GM23248 (cell line): ENCODE measurements at places on chromosomes 6 and 20.

DNA sequence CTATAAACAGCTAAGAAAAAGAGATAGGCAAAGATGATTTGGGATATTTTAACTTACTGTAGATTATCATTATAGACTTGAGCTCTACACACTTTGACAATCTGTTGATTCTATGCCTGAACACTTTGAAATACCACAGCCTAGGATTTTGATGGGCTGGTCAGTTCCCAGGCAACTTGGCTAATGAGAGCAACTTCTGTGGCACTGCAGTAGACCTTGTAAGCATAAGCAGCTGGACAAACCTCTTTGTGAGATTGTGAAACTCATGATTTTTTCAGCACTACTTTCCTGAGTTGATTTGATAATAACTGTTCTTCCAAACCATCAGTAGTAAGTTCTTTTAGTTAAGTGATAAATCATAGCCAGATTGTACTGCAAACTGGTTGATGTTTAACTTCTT lies 27.1 kb upstream of the ELOVL5 start:
- H3K4me1 ChIP-seq: no peaks in the 10 kb centered on the region
- H3K27me3 ChIP-seq: no peaks in the 10 kb centered on the region
- no peak overlapping the region for H3K27ac ChIP-seq

DNA sequence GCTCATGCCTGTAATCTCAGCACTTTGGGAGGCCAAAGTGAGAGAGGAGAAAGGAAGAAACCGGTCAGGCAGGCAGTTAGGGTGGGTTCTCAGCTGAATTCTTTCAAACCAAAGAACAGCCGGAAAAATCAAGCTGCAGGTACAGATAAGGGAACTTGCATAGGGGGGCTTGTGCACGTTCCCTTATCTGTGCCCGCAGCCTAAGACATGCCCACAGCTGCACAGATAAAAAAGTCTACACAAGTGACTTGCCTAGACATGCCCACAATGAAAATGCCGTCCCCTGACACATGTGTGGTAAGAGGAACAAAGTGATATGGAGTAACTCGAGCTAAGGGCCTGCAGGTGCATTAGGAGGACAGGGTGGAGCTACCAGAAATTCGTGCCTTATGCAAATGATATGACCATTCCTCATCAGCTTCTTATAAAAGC lies 175.8 kb upstream of the SALL4 start:
- no peak overlapping the region for H3K4me3 ChIP-seq
- no peak overlapping the region for H3K27ac ChIP-seq
- no peaks in the 10 kb centered on the region for H3K27me3 ChIP-seq
- no peak for DNase-seq
- no peaks in the 10 kb centered on the region for H3K36me3 ChIP-seq

DNA sequence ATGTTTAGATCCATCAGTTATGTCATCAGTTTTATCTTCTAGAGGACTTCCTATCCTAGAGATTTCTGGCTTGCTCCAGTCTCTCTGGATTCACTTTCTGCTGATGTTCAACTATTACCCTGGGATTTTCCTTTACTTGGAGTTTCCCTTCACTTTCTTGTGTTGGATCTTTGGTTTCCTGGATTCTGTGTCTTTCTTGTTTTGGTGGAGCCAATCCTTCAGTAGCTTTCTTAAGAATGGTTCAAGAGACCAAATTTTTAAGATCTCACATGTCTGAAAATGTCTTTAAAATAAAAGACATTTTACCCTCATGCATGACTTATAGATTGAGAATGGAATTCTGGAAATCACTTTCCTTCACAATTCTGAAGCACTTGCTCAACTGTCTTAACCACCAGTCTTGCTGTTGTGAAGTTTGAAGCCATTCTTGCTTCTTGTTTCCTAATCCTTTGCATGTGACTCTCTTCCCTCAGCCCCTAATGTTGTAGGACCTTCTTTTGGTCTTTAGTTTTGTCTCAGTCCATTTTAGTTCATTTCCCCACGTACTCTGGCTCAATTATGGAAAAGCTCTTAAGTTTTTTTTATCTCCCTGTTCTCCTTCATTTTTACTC lies 87.9 kb downstream of the ARID1B start:
- no peaks in the 10 kb centered on the region for H3K27me3 ChIP-seq
- peaks cover 13% of the 10 kb centered on the region for H3K4me1 ChIP-seq
- peak; percentile 36 for DNase-seq
- H3K4me3 ChIP-seq: no peak overlapping the region

GRCh38 chr6:39923861-39924260 lies 10.4 kb downstream of the MOCS1 start:
- DNase-seq: no peak
- no peak overlapping the region for H3K4me3 ChIP-seq
- H3K27me3 ChIP-seq: no peaks in the 10 kb centered on the region
- no peaks in the 10 kb centered on the region for H3K36me3 ChIP-seq
- H3K4me1 ChIP-seq: no peaks in the 10 kb centered on the region

GRCh38 chr6:44712353-44713111 lies 325.0 kb downstream of the CDC5L start:
- H3K36me3 ChIP-seq: no peaks in the 10 kb centered on the region
- DNase-seq: no peak
- no peaks in the 10 kb centered on the region for H3K27me3 ChIP-seq
- H3K4me3 ChIP-seq: no peak overlapping the region

- no peaks in the 10 kb centered on the region for H3K36me3 ChIP-seq
- no peaks in the 10 kb centered on the region; the same call in 1 of the 2 replicates for H3K27me3 ChIP-seq
- H3K4me3 ChIP-seq: peak overlapping the region; percentile 56
Observed at GRCh38 chr6:49531774-49532569, 18.5 kb upstream of the C6orf141 start.

DNA sequence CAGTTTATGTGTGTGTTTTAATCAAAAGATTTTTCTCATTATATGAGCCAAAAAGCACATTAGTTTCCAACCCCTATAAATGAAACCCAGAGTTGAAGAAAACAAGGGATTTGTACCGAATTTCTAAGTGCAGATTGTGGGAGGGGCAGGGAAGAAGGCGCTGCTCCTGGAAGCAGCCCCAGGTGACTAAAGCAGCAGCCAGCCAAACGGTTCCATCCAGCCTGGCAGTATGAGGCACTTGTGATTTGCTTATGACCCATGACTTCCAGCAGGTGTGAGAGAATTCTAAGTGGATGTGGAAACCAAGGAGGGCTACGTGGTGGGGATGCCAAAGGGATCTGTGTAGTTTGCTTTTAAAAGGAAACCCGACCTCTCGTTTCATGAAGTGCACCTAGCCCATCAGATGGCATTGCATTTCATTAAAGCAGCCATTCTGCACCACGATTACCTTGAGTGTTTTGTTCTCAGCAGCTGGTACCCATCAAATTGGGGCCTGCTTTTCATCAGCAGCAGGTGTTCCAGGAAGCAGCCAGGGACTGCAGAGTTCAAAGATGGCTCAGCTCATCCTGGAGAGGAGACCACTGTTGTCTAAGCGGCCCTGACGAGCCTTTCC lies 79.1 kb downstream of the DTD1 start:
- DNase-seq: peak; percentile 11
- H3K4me3 ChIP-seq: no peak overlapping the region
- H3K27ac ChIP-seq: no peak overlapping the region
- H3K27me3 ChIP-seq: no peaks in the 10 kb centered on the region
- H3K4me1 ChIP-seq: no peaks in the 10 kb centered on the region
- H3K36me3 ChIP-seq: 0 out of 2 replicates have a peak, but pooled peaks cover 3% of the 10 kb centered on the region

- no peaks in the 10 kb centered on the region for H3K4me1 ChIP-seq
- H3K4me3 ChIP-seq: no peak overlapping the region
- no peaks in the 10 kb centered on the region for H3K27me3 ChIP-seq
- H3K36me3 ChIP-seq: no peaks in the 10 kb centered on the region
- no peak for DNase-seq
- no peak overlapping the region for H3K27ac ChIP-seq
Observed at GRCh38 chr6:142058551-142059290, 74.0 kb upstream of the GJE1 start.

DNA sequence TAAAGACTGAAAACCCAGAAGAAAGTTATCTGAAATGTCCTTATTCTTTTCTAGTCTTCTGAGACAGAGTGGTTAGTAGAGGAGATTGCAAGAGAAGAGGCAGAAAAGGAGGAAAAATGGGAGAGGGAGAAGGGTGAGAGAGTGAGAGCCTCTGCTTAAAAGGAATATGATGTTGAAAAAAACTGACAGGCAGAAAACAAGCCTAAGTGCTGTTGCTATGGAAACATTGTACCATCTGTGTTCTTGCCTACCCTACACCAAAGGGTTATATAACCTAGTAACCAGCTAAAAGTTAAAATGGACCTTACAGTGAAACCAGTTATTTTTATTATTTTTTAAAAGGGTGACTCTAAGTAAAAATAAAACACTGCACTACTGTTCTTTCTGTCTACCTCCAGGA lies 28.3 kb upstream of the SH3BGRL2 start:
- H3K27me3 ChIP-seq: no peaks in the 10 kb centered on the region
- no peak overlapping the region for H3K4me3 ChIP-seq
- no peak overlapping the region for H3K27ac ChIP-seq

GRCh38 chr6:137443901-137444300 lies 50.3 kb downstream of the OLIG3 start:
- no peak for DNase-seq
- no peak overlapping the region for H3K4me3 ChIP-seq
- no peaks in the 10 kb centered on the region; the same call in 1 of the 2 replicates for H3K27me3 ChIP-seq

- H3K27ac ChIP-seq: no peak overlapping the region
- no peaks in the 10 kb centered on the region for H3K36me3 ChIP-seq
- DNase-seq: no peak
- H3K27me3 ChIP-seq: peaks cover 32% of the 10 kb centered on the region
Observed at GRCh38 chr20:63255931-63256704, 1.9 kb upstream of the NKAIN4 start.

GRCh38 chr6:36245572-36246061 lies 24.2 kb upstream of the PNPLA1 start:
- no peaks in the 10 kb centered on the region for H3K36me3 ChIP-seq
- peaks cover 41% of the 10 kb centered on the region for H3K4me1 ChIP-seq
- DNase-seq: no peak

GRCh38 chr6:118708055-118708454 lies 56.7 kb upstream of the CEP85L start:
- no peaks in the 10 kb centered on the region for H3K36me3 ChIP-seq
- DNase-seq: peak; percentile 70
- peak overlapping the region; percentile 67 for H3K4me3 ChIP-seq

DNA sequence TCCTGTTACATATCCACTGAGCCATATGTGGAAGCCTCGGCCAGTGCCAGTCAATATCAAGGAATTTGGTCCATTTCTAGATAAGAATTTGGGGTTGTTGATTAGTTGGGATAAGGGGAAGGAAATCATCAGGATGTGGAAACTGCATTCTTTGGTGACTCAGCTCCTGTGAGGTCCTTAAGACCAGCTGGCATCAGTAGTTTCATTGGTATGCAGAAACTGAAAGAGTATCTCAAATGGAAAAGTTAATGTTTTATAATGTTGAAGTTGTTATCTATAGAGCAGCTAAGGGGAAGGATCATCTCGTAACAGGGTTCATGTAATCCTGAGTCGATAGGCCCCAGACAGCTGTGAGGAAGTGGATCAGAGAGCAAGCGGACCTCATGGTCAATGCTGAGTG lies 87.9 kb upstream of the PRND start:
- H3K27me3 ChIP-seq: no peaks in the 10 kb centered on the region
- no peaks in the 10 kb centered on the region for H3K36me3 ChIP-seq
- peak; percentile 89 for DNase-seq
- peaks cover 17% of the 10 kb centered on the region for H3K4me1 ChIP-seq

DNA sequence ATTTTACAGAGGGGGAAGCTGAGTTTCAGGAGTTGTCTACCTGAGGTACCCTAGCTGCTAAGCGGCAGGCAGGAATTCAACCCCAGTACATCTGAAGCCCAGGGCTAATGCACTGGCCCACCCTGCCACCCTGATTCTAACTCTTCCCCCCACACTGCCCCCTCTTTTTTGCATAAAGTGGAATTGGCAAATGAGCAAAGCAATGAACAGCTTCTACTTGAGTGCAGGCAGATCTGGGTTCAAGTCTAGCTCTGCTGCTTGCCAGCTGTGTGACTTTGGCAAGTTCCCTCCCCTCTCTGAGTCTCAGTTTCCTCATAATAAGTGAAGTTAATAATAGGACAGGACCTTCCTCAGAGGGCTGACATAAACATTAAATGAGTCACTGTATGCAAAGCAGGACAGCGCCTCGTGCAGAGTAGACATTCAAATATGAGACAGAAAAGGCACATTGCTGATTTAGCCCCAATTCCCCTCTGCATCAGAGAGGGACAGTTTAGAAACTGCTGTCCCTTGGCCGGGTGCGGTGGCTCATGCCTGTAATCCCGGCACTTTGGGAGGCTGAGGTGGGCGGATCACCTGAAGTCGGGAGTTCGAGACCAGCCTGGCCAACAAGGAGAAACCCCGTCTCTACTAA lies 4.7 kb downstream of the ADA start:
- H3K36me3 ChIP-seq: no peaks in the 10 kb centered on the region
- H3K4me1 ChIP-seq: peaks cover 29% of the 10 kb centered on the region

DNA sequence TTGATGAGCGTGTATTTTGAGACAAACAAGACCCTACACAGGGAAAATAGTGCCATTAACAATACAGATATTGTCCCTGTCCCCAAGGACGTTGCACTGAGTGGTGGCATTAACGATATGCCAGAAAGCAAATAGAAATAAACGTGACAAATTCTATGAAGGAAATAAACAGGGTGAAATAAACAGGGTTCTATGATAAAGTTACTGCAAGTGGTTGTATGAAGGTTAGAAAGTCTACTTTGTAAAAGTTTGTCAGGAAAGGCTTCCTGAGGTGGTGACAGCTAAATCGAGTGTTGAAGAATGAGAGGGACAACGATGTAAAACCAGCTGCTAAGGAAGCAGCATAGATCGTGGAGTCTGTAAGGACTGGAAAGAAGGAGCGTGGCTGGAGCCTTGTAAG lies 380.2 kb downstream of the LAMA2 start:
- peaks cover 10% of the 10 kb centered on the region for H3K4me1 ChIP-seq
- no peaks in the 10 kb centered on the region for H3K36me3 ChIP-seq
- no peak overlapping the region for H3K27ac ChIP-seq
- DNase-seq: no peak

DNA sequence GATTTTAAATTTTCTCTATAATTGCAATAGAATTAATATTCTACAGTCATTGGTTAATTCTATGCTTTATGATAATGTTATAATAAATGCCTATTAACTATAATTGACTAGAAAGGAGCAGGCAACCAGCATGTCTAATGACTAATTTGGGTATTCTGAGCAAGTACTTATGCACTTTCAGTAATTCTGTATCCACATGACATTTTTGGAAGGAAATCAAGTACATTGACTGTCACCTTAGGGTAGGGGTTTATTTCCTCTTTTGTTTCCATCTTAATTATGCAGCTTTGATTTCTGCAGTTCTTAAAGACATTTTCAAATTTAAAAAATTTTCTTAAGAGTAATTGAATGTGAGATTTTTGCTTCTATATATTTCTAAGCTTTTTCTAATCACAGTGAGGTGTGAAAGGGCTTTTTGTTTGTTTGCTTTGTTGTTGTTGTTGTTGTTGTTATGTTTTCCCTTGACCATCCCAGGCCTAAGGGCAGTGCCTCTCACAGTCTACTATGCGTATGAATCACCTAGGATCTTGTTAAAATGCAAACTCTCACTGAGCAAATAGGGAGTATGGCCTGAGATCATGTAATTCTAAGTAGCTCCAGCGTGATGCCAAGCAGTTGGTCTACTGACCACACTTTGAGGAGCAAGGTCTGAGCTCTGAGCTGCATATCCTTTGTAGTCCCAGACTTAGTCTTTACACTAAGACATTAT lies 467.1 kb upstream of the RNF217 start:
- H3K27ac ChIP-seq: no peak overlapping the region
- no peak overlapping the region for H3K4me3 ChIP-seq
- DNase-seq: no peak
- no peaks in the 10 kb centered on the region for H3K36me3 ChIP-seq
- no peaks in the 10 kb centered on the region for H3K27me3 ChIP-seq
- H3K4me1 ChIP-seq: no peaks in the 10 kb centered on the region

GRCh38 chr6:44630125-44631028 lies 242.9 kb downstream of the CDC5L start:
- no peaks in the 10 kb centered on the region for H3K27me3 ChIP-seq
- no peaks in the 10 kb centered on the region for H3K4me1 ChIP-seq
- no peak overlapping the region for H3K4me3 ChIP-seq
- no peaks in the 10 kb centered on the region for H3K36me3 ChIP-seq
- H3K27ac ChIP-seq: no peak overlapping the region
- DNase-seq: peak; percentile 76
